ENCODE measurements at places on chromosomes 11 and 22.

DNA sequence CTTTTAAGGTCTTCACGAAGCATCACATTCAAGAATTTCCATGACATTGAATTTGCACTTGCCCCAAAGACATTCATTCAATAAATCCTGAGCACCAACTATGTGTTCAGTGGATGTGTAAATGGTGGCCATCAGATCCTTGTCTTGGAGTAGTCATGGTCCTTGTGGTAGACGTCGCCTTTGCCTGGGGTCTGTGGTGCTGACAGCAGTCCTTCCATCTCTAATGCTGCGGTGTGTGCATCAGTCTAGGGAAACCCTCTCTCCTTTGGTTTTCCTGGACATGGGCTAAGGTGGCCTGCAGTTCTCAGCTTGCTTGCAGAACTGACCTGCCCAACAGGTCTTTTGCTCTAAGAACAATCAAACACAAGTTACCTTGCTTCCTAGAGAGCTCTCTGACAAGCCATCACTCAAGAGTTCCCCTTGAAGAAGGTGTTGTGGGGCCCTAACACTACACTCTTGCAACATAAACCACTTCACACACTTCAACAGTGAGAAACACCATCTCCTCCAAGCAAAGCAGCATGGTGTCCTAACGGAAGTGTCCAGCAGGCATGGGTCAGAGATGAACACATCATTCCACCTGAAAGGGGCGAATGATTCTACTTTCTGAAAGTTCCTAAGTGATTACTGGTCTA, 72.1 kb downstream of the BUD13 start:
- no peak for DNase-seq

DNA sequence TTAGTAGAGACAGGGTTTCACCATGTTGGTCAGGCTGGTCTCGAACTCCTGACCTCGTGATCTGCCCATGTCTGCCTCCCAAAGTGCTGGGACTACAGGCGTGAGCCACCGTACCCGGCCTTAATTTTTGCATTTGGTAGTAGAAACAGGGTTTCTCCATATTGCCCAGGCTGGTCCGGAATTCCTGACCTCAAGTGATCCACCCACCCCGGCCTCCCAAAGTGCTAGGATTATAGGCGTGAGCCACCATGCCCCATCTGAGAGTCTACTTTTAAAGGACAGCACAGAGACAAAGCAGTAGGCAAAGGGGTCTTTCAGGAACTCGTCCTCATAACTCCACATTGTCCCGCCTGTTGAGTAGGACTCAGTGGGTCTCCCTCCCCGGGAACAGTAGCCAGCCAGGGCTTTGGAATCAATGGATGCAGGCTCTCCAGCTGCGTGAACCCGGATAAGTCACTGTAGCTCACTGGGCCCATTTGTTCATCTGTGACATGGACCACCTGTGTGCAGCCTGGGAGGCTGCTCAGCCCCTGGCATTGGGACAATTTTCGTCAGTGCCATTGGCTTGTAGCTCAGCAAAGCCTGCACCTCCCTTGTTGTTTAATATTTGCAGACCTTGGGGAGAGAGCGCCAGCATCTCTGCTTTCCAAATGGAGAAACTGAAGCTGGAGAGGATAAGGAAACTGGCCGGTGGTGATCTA, 86.1 kb downstream of the ARHGAP8 start:
- DNase-seq = no peak

DNA sequence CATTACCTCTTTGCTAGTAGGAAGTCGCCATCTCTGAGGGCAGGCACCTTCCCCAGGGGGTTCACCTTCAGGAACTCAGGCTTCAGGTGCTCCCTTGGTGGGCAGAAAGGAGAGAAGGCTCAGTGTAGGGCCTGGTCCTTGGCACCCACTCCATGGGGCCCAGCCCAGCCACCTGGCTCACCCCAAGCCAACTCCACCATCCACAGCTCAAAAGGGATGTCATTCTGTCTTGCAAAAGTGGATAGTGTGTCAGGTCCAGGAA, 2.7 kb upstream of the GSTT4 start:
- DNase-seq = no peak

DNA sequence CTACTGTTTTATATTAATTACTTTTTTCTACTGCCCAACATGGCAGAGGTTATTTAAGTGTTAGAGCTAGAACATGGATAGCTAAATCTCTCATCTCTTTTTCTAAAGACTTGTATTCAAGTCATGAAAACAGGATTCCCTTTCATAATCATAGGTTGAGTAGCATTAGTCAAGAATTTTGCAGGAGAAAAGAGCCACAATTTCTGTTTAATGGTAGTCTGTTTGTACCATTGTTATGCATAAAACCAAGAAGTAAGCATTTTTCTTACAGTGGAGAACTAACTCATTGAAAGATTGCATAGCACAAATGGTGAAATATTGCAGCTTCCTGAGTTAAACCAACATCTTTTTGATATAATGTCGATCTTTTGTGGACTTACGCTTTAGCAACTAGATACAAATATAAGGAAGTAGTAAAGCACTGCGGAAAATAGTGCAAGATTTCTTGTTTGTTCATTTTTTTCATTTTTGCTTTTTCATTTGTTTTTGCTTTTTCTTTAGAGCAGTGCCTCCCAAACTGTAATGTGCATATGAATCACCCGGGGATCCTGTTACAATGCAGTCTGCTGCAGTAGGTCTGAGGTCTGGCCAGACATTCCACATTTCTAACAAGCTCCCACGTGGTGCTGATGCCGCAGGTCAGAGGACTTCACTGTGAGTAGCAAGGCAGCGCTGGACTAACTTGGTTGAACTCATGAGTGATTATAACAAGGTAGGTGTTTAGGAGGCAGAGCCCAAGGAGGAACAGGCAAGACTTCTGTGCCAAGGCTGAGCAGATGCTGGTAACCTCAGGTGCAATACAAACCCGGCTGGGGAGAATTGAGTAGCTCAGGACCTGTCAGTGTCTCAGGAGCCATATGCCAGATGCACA, 4.6 kb downstream of the ETS1 start:
- DNase-seq = no peak

DNA sequence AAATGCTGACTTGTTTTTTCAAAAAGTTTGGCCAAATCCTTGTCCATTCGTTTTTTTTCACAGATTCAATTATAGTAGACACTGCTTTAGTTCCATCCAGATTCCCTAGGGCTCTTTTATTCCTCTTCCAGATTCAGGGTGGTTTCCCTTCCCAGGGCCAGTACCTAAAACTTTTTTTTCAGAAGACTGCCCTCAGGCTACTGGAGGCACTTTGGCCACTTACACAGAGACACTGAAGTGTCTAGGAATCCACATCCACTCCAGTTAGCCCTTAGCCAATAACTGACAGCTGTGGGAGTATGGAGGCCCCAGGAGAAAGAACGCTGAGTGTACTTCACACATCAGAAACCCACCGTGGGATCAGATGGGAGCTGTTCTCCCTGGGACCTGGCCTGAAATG, 77.3 kb downstream of the CCDC34 start:
- DNase-seq = no peak

GRCh38 chr11:76604081-76604625, 66.4 kb downstream of the LRRC32 start:
- DNase-seq = no peak

GRCh38 chr11:61158691-61159381, 2.4 kb downstream of the VPS37C start:
- DNase-seq = no peak

- DNase-seq = peak; percentile 66
Measured at GRCh38 chr11:64000026-64000739, 13.9 kb downstream of the OTUB1 start.

DNA sequence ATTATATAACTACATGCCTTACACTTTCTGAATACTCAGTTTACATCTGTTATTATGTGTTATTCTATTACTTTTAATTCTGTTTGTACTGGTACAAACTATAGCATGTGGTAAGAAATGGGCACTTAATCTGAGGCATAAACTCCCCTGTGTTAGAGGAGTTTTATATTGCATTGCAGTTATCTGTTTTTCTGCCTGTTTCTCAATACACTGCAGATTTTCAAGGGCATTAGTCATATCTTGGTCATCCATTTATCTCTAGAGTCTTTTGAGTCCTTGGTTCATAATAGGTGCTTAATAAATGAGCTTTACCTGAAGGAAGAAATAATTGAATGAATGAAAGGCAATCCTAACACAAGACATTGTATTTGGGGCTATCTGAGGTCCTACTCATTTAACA, 182.9 kb upstream of the CTSC start:
- DNase-seq = no peak

DNA sequence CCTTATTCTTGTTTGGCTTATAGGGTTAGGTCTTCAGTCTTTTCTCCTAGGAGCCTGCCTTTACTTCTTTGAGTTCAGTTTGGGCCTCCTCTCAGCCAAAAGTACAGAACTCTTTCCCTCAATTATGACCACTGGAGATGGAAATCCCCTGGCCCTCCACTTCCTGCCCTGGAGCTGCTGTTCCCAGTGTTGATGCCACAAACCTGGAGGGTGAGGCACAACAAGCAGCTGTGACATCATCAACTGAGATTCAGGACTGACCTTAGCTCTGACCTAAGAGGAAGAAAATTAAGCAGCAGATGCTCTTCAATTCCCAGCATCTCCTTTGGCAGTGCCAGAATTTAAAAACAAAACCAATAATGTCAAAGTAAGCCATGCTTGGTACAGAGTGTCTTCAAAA, 3.0 kb downstream of the ABTB2 start:
- DNase-seq = no peak

GRCh38 chr11:69940246-69940610, 121.0 kb upstream of the FGF3 start:
- no peak for DNase-seq

DNA sequence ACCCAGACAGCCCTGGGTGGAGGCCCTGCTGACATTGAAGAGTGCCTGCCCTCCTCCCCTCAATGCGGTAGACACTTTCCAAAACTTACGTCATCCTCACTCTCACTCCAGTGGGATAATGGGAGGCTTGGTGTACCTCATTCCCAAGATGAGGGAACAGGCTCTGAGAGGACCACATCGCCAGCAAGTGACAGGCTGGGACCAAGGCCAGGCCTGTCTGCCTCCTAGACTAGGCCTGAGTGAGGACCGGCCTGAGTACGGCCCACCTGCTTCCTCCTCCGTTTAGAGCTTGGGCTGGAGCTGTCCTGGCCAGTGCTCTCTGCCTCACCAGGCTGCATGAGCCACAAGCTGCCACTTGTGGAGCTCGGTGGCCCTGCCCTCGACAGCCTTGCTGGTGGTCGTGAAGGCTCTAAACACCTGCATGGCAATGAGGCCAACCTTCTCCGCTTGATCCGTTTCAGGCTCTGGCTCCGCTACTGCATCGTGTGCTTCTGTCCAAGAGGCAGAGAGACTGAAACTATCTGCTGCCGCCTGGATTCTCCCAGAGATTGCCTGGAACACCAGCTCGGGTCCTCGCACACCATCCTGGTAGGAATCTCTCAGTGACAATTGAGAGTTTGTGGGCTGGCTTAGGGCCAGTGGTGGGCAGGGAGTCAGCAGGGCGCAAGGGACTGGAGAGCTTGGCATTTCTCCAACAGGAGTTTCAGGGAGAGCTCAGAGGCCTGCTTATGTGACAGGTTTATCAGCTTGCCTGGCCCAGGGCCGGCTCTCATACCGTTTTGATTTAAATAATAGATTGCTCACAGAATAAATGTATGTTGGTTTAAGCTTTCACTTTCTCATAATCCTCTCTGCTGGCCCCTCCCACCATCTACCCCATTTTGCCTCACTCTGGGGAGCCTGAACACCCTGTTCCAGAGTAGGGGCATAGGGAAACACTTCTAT, 9.4 kb downstream of the LRRC75B start:
- no peak for DNase-seq

DNA sequence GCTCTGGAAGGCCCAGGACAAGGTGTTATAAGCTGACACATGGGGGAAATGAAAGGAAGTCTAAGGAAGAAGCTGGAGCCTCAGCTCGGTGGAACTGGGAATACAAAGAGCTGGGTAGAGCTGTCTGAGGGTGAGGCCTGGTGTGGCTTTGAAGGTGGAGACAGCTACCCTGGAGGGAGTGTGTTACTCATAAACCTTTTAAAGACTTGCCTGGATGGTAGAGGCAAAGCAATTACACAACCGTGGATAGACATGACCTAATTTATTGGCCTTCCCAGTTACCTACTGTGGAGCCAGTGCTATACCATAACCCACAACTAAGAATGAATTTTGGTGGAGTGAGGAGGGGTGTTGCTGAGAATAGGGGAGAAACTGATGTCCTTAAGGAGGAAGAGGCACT, 22.6 kb downstream of the EXPH5 start:
- no peak for DNase-seq

DNA sequence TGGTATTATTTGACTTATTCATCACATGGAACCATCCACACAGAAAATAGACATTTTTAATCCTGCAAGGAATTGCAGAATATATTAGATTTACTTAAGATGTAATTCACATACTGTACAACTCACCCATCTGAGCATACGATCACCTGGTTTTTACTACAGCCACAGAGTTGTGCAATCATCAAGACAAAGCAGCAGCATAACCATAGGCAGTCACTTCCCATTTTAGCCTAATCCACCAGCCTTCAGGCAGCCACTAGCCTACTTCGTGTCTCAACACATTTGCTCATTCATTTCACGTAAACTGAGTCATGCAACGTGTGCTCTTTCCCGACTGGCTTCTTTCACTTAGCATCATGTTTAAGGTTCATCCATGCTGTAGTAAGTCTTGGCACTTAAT, 23.0 kb downstream of the PIWIL3 start:
- DNase-seq = no peak

GRCh38 chr11:19826606-19827005, 114.0 kb downstream of the NAV2 start:
- DNase-seq = no peak

- no peak for DNase-seq
Measured at GRCh38 chr11:34599406-34599945, 21.4 kb upstream of the EHF start.

DNA sequence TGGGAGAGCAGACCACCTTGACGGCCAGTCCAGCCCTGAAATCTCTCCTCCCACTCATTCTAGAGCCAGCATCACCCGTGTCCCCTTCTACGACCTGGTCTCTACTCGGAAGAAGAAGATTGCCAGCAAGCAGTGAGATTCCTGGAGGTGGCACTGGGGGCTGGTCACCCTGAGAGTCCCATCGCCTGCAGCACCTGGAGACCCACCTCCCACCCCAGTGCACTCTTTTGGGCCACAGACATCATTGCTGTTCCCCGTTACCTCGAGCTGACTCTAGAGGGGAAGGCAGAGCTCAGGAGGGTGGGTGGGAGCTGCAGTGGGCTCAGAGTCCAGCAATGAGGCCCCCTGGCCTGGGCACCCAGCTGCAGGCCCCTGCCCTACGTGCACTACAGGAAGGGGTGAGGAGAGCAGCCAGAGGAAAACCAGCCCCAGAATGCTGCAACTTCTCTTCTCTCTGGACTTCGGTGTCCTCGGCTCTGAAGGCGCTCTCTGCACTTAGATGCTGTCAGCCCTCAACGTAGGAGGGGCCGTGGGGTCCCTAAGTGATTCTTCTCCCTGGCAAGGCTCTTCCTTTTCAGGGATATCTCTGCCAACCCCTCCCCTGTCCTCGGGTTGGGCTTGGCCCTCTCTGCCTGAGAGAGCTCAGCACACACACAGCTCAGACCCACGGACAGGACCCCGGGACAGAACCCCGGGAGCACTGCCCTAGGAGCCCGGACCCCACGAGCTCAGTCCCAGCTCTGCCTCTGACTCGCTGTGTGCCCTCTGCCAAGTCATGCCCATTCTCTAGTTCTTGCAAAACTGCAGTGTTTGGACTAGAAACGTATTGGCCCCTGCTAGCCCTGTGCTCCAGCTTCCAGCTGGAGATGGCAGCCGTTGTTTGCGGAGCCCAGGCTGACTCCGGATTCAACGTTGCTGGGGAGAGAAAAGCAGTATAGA, 31.3 kb downstream of the CYTH4 start:
- no peak for DNase-seq

Data from activated T-cell treated with anti-CD3 and anti-CD28 coated beads, Interleukin-2, amount 50 U/mL, for 4 hours (primary cell).